ENCODE measurements at places on chromosomes 3 and 15.

GRCh38 chr3:181755959-181756358 is 44.2 kb downstream of the SOX2 start:
- DNase-seq, result no peak

- DNase-seq, result no peak
These were observed 104.2 kb upstream of the CLSTN2 start for GRCh38 chr3:139830817-139831216.

- no peak for DNase-seq
These were observed 26.3 kb downstream of the ESYT3 start for GRCh38 chr3:138460536-138461205.

GRCh38 chr15:101052031-101052620 is 133.0 kb downstream of the LRRK1 start:
- no peak for DNase-seq

- no peak for DNase-seq
These were observed 243.7 kb downstream of the CHST2 start for GRCh38 chr3:143363276-143363675.

DNA sequence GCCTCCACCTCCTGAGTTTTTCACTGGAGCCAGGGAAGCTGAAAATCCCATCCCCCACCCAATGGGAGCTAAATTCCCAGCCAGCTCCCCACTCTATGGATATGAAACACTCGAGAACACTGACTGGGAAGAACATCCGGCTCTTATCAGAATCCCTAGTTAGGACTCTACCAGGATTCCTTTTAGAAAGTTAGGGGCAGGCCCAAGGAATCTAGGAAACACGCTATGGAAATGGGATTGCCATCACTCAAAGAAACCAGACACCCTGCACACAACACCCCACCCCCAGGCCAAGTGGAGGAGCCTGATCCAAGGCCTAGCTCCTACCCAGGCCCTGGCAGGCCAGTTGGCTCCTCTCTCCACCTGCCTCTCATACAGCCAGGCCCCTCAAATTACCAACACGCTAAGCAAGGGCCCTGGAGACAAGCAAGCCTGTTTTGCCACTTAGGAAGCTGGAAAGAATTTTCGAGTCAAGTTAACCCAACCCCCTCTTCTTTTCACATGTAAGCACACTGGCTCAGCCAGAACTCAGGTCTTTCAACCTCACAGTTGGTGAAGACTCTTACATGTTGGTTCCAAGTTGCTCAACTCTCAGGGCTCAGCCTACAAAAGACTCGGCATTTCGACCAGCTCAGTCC is 75.5 kb downstream of the RBPMS2 start:
- no peak for DNase-seq

DNA sequence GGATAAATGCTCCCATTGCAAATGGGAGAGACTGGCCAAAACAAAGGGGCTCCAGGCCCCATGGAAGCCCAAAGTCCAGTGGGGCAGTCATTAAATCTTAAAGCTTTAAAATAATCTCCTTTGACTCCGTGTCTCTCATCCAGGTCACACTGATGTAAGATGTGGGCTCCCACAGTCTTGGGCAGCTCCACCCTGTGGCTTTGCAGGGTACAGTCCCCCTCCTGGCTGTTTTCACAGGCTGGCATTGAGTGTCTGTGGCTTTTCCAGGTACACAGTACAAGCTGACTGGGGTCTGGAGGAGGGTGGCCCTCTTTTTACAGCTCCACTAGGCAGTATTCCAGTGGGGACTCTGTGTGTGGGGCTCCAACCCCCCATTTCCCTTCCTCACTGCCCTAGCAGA is 45.9 kb downstream of the NIPA2 start:
- DNase-seq, result peak; percentile 32
